ENCODE measurements at places on chromosomes 12 and 14. TPM values are rescaled to one million over a fixed set of nuclear protein-coding genes. Genes with fewer than 3 reads are reported as not detected.

LRP1 gene
- 146 TPM for total RNA-seq

NOVA1 gene
- 31.6 TPM for total RNA-seq

TAS2R31 gene
- 27.1 TPM for total RNA-seq

CCDC198 gene
- 2.0 TPM for total RNA-seq

KRT72 gene
- not detected for total RNA-seq

DNA sequence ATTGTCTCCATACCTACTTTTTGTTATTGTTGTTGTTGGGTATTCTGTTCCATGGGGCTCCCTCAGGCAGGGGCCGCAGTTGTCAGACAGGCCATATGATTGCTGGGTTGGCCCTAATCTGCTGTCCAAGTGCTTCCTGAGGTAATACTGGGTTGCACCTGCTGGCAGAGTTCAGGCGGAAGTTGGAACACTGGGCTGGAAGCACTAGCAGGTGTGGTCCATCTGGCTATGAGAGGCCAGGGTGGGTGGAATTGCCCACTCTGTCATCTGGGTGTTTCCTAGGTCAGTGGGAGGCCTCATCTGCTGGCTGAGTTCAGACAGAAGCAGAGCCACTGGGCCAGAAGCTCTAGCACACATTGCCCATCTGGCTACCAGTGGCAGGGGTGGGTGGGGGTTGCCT is 81.3 kb upstream of the NID2 start:
- DNase-seq, result no peak

GRCh38 chr14:95663226-95663797 is 22.9 kb upstream of the TCL1B start:
- DNase-seq, result no peak

Data from urinary bladder (tissue), 4 donors.